Natural killer cell (primary cell): ENCODE measurements at places on chromosomes 7 and 10.
A peak's percentile ranks its signal among the peaks of the same experiment; 100 is the strongest.

DNA sequence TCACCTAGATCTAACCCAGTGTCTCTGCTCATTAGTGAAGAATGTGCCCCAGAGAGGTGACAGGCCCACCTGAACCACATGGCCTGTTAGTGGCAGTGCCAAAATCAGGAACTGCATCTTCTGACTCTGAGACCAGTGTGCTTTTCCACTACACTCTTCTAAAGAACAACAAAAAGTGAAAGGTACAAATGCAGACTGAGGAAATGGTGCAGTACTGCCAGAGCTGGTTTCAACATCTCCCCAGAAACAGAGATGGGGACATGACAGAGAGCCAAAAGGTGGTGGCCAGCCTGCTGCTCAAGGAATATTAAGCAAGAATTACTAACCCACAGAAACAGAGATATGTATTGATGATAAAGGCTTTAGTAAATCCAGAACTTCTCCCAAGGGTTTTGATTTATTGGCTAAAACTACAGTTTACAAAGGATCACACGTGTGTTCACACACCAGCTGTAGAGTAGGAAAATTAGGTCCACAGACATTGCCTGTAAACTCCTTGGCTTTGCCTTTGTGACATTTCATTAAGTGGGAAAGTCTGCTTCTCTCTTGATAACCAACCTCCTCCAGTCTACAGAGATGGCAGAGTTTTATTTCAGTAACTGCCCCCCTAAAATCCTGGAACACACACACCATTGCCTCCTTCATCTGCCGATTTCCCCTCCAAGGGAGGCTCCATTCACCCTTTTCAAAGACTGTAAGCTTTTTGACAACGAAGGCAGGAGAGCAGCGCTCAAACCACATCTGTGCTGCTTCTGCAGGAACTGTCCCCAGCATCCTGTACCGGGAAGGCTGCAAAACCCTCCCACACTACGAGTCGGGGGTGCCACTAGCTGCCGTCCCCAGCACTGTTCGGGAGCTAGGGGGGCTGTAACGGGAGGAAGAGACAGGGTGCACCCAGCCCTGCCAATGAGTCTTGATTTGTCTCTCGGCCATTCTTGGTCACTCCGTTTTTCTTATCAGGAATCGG, 29.8 kb downstream of the GSDME start:
- H3K27ac ChIP-seq, result no peak overlapping the region
- no peaks in the 10 kb centered on the region for H3K27me3 ChIP-seq
- H3K36me3 ChIP-seq, result no peaks in the 10 kb centered on the region
- H3K4me1 ChIP-seq, result no peaks in the 10 kb centered on the region
- H3K4me3 ChIP-seq, result no peak overlapping the region

GRCh38 chr7:3835109-3835508, 534.1 kb downstream of the SDK1 start:
- H3K4me1 ChIP-seq, result no peaks in the 10 kb centered on the region
- H3K27ac ChIP-seq, result no peak overlapping the region
- DNase-seq, result no peak
- no peaks in the 10 kb centered on the region for H3K36me3 ChIP-seq
- H3K4me3 ChIP-seq, result no peak overlapping the region

DNA sequence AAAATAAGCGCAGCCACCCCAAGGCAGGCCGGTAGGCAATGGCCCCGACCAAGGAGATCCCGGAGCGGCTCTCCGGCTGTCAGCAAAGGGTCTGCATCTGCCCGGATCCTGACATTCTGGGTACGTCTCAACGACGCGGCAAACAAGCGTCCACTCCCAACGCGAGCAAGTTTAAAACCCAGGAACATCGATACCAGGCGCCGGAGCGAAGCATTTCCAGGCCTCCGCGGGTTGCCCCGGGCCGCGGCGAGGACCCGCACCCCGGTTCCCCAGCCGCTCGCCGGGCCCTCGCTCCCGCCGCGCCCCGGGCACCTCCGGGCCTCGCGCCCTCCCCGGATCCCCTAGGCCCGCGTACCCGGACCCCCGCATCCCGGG, 453 bp downstream of the URGCP start:
- H3K27ac ChIP-seq, result no peak overlapping the region
- no peaks in the 10 kb centered on the region for H3K27me3 ChIP-seq
- peak; percentile 46 for DNase-seq
- no peaks in the 10 kb centered on the region for H3K36me3 ChIP-seq

DNA sequence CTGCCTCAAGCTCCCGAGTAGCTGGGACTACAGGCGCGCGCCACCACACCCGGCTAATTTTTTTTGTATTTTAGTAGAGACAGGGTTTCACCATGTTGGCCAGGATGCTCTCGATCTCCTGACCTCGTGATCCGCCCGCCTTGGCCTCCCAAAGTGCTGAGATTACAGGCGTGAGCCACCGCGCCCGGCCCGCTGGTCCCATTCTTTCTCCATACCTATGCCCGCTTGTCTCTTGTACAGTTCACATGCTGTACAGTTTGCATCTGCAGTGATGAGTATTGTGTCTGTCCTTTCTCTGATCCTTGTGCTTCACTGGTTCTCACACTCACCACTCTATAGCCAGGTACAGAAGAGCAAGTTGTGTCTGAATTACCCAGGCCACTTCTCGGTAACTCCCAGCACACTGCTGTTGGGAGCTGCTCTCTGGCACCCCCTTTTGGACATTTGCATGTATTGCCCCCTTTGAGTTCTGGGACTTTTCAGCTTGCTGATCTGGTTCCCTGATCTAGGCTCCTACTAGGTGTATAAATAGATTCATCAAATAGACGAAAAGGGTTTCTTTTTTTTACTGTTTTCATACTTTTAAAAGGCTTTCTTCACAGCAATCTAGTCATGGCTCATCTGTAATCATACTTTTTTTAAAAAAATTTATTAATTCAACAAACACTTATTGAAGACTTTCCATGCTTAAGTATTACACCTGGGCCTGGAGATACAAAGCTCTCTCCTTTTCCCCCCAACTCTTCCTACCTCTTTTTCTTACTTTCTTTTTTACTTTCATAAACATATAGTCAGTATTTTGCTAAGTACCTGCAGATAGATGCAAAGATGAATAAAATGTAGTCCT, 53.5 kb downstream of the AOAH start:
- H3K4me1 ChIP-seq, result peaks cover 39% of the 10 kb centered on the region
- H3K4me3 ChIP-seq, result no peak overlapping the region
- peaks cover 46% of the 10 kb centered on the region for H3K36me3 ChIP-seq

GRCh38 chr7:3895341-3896116, 594.5 kb downstream of the SDK1 start:
- no peaks in the 10 kb centered on the region for H3K4me1 ChIP-seq
- no peak overlapping the region for H3K4me3 ChIP-seq
- no peak for DNase-seq
- no peaks in the 10 kb centered on the region for H3K27me3 ChIP-seq
- H3K27ac ChIP-seq, result no peak overlapping the region
- no peaks in the 10 kb centered on the region for H3K36me3 ChIP-seq

DNA sequence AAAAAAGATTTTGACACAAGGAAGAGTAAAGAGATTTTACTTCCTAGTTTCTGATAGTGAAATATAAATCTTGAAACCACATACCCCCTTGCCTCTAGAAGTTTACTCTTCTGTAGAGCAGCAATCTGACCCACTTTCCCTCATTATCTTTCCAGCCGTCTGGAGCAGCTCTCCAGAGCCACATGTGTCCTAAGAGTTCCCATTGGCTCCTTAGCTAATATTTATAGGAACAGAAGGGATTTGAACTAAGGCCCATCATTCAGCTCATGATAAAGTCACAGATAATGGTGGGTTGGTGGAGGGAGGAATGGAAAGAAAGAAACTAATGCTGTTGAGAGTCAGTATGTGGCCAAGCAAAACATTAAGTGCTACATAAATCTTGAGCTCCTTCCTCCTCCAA, 121.8 kb downstream of the INHBA start:
- DNase-seq, result no peak
- H3K4me3 ChIP-seq, result no peak overlapping the region
- no peaks in the 10 kb centered on the region for H3K4me1 ChIP-seq
- H3K27me3 ChIP-seq, result no peaks in the 10 kb centered on the region
- H3K27ac ChIP-seq, result no peak overlapping the region

GRCh38 chr10:122236690-122237306, 34.3 kb upstream of the BTBD16 start:
- no peak for DNase-seq
- H3K36me3 ChIP-seq, result no peaks in the 10 kb centered on the region
- H3K4me1 ChIP-seq, result no peaks in the 10 kb centered on the region

GRCh38 chr10:132151286-132151950, 35.3 kb upstream of the DPYSL4 start:
- no peak for DNase-seq
- H3K27me3 ChIP-seq, result no peaks in the 10 kb centered on the region
- H3K4me3 ChIP-seq, result no peak overlapping the region
- no peaks in the 10 kb centered on the region for H3K4me1 ChIP-seq

GRCh38 chr7:100079024-100079560, 2.4 kb downstream of the ZNF3 start:
- no peaks in the 10 kb centered on the region for H3K27me3 ChIP-seq
- DNase-seq, result no peak
- H3K27ac ChIP-seq, result no peak overlapping the region

DNA sequence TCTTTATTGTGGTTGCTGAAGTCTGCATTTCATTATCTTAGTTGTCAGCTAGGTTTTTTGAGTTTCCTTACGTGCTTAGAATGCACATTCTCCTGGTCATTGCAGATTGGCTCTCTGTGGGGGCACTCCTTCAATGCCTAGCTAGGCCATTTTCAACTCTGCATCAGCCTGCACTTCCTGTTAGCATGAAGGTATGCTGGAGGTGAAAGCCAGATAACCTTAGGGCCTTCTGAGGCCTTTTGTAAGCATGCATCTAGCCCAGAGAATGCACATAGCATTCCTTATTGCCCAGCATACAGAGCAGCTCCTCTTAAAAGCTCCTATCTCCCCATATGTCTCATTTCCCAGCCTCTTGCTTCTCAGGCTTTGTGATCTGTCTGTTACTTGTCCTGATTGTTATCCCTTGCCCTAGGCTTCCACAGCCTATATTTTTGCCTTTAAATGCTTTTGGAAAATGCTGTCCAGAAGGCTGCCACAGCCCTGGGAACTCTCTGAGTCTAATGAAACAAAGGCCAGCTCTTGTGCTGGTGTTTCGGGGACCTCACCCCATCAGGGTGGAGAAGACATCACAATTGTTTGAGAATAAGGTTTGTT, 108.1 kb upstream of the IGFBP3 start:
- DNase-seq, result no peak
- no peak overlapping the region for H3K27ac ChIP-seq
- H3K4me1 ChIP-seq, result no peaks in the 10 kb centered on the region
- no peak overlapping the region for H3K4me3 ChIP-seq

DNA sequence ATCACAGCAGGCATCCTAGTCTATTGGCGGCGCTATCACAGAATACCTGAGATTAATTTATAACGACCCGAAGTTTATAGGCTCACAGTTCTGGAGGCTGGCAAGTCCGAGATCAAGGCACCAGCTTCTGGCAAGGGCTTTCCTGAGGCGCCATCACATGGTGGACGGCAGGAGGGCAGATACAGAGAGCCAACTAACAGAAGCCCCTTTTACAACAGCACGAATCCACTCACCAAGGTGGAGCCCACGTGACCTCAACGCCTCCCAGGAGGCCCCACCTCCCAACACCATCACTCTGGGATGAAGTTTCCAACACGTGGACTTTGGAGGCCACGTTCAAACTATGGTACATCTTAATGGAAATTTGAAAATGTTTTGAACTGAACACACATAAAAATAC, 255.3 kb downstream of the ELFN1 start:
- no peak overlapping the region for H3K27ac ChIP-seq
- no peaks in the 10 kb centered on the region for H3K27me3 ChIP-seq
- H3K4me3 ChIP-seq, result no peak overlapping the region
- H3K36me3 ChIP-seq, result no peaks in the 10 kb centered on the region
- peaks cover 14% of the 10 kb centered on the region for H3K4me1 ChIP-seq

DNA sequence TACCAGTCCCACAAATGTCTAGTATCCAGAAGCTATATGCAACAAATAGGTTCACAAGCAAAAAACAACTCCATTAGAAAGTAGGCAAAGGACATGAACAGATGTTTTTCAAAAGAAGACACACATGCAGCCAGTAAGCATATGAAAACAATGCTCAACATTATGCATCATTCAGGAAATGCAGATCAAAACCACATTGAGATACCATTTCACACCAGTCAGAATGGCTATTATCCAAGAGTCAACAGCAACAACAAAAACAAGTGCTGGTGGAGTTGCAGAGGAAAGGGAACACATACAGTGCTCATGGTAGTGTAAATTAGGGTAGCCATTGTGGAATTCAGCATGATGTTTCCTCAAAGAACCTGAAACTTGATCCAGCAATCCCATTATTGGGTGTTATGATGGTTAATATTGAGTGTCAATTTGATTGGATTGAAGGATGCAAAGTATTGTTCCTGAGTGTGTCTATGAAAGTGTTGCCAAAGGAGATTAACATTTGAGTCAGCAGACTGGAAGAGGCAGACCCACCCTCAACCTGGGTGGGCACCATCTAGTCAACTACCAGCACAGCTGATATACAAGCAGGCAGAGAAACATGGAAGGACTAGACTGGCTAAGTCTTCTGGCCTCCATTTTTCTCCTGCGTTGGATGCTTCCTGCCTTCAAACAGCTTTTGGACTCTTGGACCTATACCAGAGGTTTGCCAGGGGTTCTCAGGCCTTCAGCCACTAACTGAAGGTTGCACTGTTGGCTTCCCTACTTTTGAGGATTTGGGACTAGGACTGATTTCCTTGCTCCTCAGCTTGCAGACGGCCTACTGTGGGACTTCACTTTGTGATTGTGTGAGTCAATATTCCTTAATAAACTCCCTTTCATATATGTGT, 218.4 kb upstream of the SEMA3D start:
- H3K27ac ChIP-seq, result no peak overlapping the region
- H3K4me1 ChIP-seq, result no peaks in the 10 kb centered on the region
- no peak overlapping the region for H3K4me3 ChIP-seq
- H3K36me3 ChIP-seq, result no peaks in the 10 kb centered on the region

DNA sequence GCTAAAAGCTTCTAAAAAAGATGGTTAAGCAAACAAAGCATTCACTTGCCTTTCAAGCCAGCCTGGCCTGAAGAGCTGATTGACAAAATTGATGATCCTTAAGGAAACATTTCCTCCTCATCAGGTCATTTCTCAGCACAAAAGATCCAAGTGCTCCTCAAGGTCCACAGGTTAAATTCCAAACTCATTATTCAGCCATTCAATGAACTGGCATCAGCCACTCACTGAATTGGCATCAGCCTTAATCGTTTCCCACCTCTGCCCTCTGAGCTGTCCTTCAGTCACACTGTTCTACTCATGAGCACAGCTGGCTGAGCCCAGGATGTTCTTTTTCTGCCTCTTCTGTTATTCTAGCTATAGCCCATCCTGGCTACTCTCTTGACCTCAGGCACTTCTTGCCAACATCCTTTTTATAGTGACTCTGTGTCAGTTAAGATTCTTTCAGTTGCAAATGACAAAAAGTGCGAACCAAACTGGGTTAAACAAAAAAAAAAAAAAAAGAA, 147.5 kb downstream of the RAB11FIP2 start:
- H3K4me3 ChIP-seq, result no peak overlapping the region
- no peaks in the 10 kb centered on the region for H3K36me3 ChIP-seq
- DNase-seq, result no peak
- H3K27ac ChIP-seq, result no peak overlapping the region
- H3K27me3 ChIP-seq, result peaks cover 3% of the 10 kb centered on the region

- H3K4me3 ChIP-seq, result no peak overlapping the region
- no peak for DNase-seq
- H3K36me3 ChIP-seq, result no peaks in the 10 kb centered on the region
Observed at GRCh38 chr10:110841767-110842267, 29.9 kb upstream of the PDCD4 start.

- H3K4me1 ChIP-seq, result no peaks in the 10 kb centered on the region
- H3K27me3 ChIP-seq, result no peaks in the 10 kb centered on the region
- H3K4me3 ChIP-seq, result no peak overlapping the region
- DNase-seq, result no peak
- H3K36me3 ChIP-seq, result no peaks in the 10 kb centered on the region
Observed at GRCh38 chr7:158403013-158403821, 184.4 kb downstream of the PTPRN2 start.
